Ascending aorta (tissue), 2 donors: ENCODE measurements at places on chromosomes 3 and 15. TPM values are rescaled to one million over a fixed set of nuclear protein-coding genes. Genes with fewer than 3 reads are reported as not detected.

The SLC6A11 gene
- not detected for total RNA-seq

The HYAL1 gene
- 49.5 TPM for total RNA-seq

The OXTR gene
- 150 TPM for total RNA-seq

The PLIN1 gene
- 39.3 TPM for total RNA-seq

The SEMA7A gene
- total RNA-seq = 5.5 TPM

The ANKUB1 gene
- not detected for total RNA-seq

The GOLGA8R gene
- not detected for total RNA-seq

The RASSF1 gene
- total RNA-seq = 34.9 TPM

The CCNB2 gene
- not detected for total RNA-seq

The DCUN1D1 gene
- 8.4 TPM for total RNA-seq

The FES gene
- total RNA-seq = 65.1 TPM

The GUCA1C gene
- not detected for total RNA-seq

The KNG1 gene
- not detected for total RNA-seq

The CHRM5 gene
- not detected for total RNA-seq

GRCh38 chr15:44537735-44538240 lies 841 bp downstream of the EIF3J start:
- peak overlapping the region; percentile 75 for H3K4me3 ChIP-seq
- no peak for DNase-seq

DNA sequence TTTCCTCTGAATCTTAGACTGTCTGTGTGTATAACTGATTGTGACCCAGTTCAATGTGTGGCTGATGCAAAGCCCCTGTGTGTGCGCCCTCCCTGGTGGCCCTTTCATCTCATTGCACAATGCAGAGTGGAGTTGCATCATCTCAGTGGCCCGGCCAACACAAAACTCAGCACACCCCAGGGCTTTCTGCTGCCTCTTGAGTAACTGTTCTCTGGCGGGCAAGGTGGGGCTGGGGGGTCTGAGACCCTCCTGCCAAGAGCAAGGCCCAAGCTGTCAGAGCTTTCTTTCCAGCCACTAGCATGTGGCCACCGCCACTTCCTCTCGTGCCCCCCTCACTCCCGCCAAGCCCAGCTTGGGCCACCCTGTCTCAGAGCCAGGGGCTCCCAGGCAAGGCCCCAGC lies 80.7 kb upstream of the ALDH1L1 start:
- no peak overlapping the region for H3K4me3 ChIP-seq
- H3K27me3 ChIP-seq = no peaks in the 10 kb centered on the region
- H3K36me3 ChIP-seq = no peaks in the 10 kb centered on the region
- peaks cover 22% of the 10 kb centered on the region for H3K4me1 ChIP-seq

DNA sequence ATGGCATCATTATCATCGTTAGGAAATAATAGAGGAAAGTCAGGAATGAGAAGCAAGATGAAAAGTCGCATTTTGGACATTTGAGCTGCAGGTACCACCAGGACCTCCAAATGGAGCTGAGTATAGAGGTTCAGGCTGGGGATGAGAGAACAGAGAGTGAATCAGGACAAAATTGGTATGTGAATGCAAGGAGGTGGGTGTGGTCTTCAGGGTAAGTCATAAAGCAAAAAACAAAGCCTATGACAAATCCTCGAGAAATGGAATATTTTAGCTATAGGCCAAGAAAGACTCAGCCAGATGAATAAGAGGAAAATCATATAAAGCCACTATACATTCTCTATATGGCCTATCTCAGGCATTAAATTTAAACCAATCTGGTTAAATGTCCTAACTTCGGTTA lies 841.3 kb downstream of the ROBO1 start:
- no peaks in the 10 kb centered on the region for H3K4me1 ChIP-seq
- no peak overlapping the region for H3K27ac ChIP-seq
- H3K36me3 ChIP-seq = no peaks in the 10 kb centered on the region
- H3K27me3 ChIP-seq = no peaks in the 10 kb centered on the region
- H3K4me3 ChIP-seq = no peak overlapping the region

- no peak for DNase-seq
- no peaks in the 10 kb centered on the region for H3K36me3 ChIP-seq
- H3K4me1 ChIP-seq = peaks cover 6% of the 10 kb centered on the region
These were observed 75.0 kb upstream of the MBNL1 start for GRCh38 chr3:152193673-152194267.

- peak overlapping the region; percentile 97 for H3K27ac ChIP-seq
- DNase-seq = no peak
- H3K4me1 ChIP-seq = peaks cover 31% of the 10 kb centered on the region
- peak overlapping the region; percentile 74 for H3K4me3 ChIP-seq
- H3K27me3 ChIP-seq = no peaks in the 10 kb centered on the region
- no peaks in the 10 kb centered on the region for H3K36me3 ChIP-seq
These were observed 70.3 kb downstream of the CCNL1 start for GRCh38 chr3:157089455-157090221.

DNA sequence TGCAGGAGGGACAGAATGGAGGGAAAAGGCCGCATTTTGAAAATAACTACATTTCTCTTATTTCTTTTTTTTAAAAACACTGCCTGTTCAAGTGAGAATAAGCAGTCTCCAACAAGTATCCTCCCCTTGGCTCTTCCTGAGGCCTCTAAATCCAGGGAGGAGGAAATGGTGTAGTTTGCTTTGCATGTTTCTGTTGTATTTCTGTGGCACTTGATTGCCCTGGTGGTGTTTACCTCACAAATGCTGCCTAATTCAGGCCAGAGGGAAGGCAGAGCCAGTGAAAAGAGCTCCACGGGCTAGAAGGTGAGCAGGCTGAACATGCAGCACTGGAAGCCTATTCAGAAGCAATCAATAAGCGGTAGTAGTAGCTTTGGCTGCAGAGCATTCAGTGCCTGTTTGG lies 149.3 kb upstream of the ATP11B start:
- no peaks in the 10 kb centered on the region for H3K27me3 ChIP-seq
- no peak overlapping the region for H3K27ac ChIP-seq
- DNase-seq = no peak
- H3K36me3 ChIP-seq = no peaks in the 10 kb centered on the region
- no peaks in the 10 kb centered on the region for H3K4me1 ChIP-seq
- H3K4me3 ChIP-seq = no peak overlapping the region

GRCh38 chr3:101638261-101638745 lies 38.6 kb downstream of the ZBTB11 start:
- H3K4me3 ChIP-seq = no peak overlapping the region
- no peak for DNase-seq
- H3K27me3 ChIP-seq = no peaks in the 10 kb centered on the region

DNA sequence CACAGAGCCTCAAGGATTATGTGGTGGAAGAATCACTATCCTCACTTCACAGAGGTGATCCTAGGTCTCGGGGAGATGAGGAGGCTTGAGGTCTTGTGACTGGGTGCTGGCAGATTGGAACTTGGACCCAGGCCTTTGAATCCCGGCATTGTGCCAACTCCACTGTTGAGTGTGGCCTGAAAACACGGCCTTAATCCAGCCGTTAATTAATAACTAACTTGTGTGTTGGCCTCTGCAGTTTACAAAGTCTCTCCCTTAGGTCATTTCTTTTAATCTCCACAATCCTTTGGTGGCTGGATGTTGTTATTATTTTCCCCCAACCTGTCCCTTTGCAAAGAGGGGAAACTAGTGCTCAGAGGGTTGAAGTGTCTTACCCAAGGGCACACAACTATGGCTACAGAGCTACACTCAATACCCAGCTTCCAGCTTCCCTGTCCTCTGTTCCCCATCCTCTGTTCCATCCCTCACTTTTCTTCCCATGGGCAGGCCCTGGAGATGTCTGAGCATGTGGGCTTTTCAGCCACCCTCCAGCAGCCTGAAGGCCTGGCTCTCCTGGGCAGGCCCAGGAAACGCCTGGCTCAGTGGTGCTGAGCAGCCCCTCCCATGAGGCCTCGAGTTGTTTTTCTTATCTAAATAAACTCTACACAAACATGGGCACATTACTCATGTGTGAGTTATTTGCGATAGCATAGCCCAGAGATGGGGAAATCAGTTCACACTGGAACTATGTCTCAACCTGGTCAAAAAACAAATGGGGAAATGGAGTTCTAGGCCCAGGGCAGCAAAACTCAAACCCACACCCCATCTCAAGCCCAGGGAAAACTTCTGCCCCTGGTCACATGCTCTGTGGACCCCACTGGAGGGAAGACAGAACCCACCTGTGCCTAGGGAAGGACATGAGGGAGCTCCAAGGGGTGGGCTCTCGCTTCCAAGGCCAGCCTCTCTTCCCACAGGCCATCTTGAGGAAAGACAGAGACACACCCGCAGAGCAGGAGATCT lies 16.8 kb upstream of the SMAD3 start:
- peak overlapping the region; percentile 95 for H3K27ac ChIP-seq
- peak; percentile 91 for DNase-seq
- H3K36me3 ChIP-seq = no peaks in the 10 kb centered on the region
- H3K27me3 ChIP-seq = no peaks in the 10 kb centered on the region

DNA sequence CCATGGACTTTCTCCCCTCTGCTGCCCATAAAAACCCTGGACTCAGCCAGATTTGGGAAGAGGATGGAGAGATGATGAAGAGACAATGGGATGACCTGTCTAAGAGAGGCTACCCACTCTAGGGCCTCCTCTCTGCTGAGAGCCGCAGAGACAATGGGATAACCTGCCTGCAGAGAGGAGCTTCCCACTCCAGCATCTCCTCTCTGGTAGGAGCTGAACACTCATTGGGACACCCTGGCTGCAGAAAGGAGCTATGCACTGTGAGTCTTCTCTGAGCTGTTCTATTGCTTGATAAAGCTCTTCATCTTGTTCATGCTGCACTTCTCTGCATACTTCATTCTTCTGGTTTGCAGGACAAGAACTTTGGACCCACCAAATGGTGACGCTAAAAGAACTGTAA lies 4.5 kb upstream of the XCR1 start:
- no peak overlapping the region for H3K4me3 ChIP-seq
- DNase-seq = no peak
- no peak overlapping the region for H3K27ac ChIP-seq
- no peaks in the 10 kb centered on the region for H3K36me3 ChIP-seq
- H3K27me3 ChIP-seq = no peaks in the 10 kb centered on the region

DNA sequence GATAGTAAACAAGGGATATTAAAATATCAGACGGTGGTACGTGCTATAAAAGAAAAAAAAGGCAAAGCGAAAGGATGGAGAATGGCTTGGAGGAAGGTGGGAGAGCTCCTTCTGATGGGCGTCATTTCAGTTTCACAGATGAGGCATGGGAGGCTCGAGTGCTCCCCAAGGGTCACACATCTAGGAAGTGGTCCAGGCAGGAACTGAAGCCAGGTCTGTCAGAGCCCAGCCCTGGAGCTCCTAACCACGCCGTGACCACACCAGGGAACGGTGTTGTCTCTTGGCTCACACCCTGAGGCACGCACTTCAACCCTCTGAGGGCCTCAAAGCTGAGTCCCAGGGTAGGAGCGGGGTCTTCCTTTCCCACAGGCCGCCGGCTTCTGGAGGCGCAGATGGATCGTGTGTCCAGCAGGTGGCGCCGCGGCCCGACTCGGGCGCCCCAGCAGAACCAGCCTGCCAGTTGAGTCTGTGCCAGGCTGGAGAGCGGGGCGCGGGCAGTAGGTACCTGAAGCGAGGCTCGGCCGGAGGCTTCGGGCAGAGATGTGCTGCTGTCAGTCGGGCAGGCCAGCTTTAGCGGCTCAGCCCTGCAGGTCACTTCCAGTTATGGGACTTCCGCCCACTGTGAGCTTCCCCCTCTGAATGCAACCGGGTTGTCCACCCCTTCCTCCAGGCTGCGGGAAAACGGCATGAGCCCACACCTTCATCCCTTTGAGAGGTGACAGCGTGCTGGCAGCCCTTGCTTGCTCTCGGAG lies 68.1 kb downstream of the SLC6A1 start:
- peak overlapping the region; percentile 51 for H3K4me3 ChIP-seq
- no peak for DNase-seq
- no peaks in the 10 kb centered on the region for H3K27me3 ChIP-seq
- peaks cover 8% of the 10 kb centered on the region for H3K4me1 ChIP-seq
- no peak overlapping the region for H3K27ac ChIP-seq
- H3K36me3 ChIP-seq = no peaks in the 10 kb centered on the region

DNA sequence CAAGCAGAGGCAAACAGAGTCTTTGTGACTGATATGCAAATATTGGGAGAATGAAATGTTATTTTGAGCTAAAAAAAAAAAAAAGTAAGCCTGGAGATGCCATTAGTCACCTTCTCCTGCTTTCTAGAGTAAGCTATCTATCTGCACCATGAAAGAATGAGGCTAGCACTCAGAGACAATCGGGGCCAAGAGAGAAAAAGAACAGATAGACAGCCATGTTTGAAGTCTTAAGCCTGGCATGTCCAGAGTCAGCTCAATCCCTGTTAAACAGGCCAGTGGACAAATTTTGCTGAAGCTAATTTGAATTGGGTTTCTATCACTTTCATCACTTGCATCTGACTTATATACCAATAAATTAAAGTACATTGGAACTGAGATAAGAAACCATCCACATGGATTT lies 204.4 kb downstream of the SLC9A9 start:
- H3K27me3 ChIP-seq = no peaks in the 10 kb centered on the region
- no peak for DNase-seq
- no peak overlapping the region for H3K4me3 ChIP-seq
- no peaks in the 10 kb centered on the region for H3K4me1 ChIP-seq
- H3K36me3 ChIP-seq = no peaks in the 10 kb centered on the region

GRCh38 chr15:45126535-45127158 lies 3.0 kb downstream of the DUOXA1 start:
- H3K36me3 ChIP-seq = no peaks in the 10 kb centered on the region
- H3K4me1 ChIP-seq = no peaks in the 10 kb centered on the region
- H3K4me3 ChIP-seq = no peak overlapping the region

- DNase-seq = peak; percentile 5
- no peak overlapping the region for H3K4me3 ChIP-seq
- no peaks in the 10 kb centered on the region for H3K4me1 ChIP-seq
- no peaks in the 10 kb centered on the region for H3K27me3 ChIP-seq
- peak overlapping the region; percentile 51 for H3K27ac ChIP-seq
- peaks cover 19% of the 10 kb centered on the region for H3K36me3 ChIP-seq
These were observed 176.3 kb downstream of the ATP10A start for GRCh38 chr15:25686780-25687179.

DNA sequence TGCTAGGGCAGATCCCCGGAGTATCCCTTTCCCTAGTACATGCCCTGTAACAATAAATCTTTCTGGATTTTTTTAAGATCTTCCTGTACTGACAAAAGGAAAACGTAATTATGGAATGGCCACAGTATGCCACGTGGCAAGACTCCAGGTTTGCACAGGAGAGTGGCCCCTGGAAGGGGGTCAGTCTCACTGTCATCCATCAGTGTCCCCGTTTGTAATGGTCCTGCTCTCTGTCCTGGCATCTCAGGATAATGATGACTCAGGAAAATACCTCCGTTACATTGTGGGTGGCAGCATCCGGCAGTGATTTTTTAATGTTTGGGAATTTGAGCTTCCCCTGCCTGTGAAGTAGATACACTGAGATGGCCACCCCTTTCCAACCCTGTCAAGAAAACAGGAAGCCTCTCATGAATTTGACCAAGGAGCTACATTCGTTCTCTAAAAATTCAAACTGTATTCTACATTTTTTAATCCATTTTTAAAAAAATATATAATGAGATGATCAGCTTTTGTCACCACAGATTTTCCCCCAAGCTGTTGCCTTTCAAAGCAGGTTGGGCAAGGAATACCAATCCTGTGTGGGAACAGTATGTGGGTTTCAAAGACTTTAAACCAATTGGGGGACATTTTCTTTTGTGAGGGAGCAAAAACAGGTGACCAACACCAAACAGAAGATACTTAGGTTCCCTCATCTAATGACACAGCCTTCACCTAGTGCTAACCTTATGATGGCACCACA lies 110.4 kb downstream of the C3orf70 start:
- H3K4me1 ChIP-seq = no peaks in the 10 kb centered on the region
- no peak overlapping the region for H3K4me3 ChIP-seq
- H3K27ac ChIP-seq = no peak overlapping the region
- no peaks in the 10 kb centered on the region for H3K36me3 ChIP-seq
- DNase-seq = no peak
- H3K27me3 ChIP-seq = no peaks in the 10 kb centered on the region

- H3K27me3 ChIP-seq = no peaks in the 10 kb centered on the region
- no peaks in the 10 kb centered on the region for H3K4me1 ChIP-seq
- H3K36me3 ChIP-seq = no peaks in the 10 kb centered on the region
- H3K4me3 ChIP-seq = no peak overlapping the region
- no peak overlapping the region for H3K27ac ChIP-seq
These were observed 323.5 kb downstream of the ERC2 start for GRCh38 chr3:56144805-56145204.
